ENCODE measurements at places on chromosomes 4 and X.
A peak's percentile ranks its signal among the peaks of the same experiment; 100 is the strongest.

DNA sequence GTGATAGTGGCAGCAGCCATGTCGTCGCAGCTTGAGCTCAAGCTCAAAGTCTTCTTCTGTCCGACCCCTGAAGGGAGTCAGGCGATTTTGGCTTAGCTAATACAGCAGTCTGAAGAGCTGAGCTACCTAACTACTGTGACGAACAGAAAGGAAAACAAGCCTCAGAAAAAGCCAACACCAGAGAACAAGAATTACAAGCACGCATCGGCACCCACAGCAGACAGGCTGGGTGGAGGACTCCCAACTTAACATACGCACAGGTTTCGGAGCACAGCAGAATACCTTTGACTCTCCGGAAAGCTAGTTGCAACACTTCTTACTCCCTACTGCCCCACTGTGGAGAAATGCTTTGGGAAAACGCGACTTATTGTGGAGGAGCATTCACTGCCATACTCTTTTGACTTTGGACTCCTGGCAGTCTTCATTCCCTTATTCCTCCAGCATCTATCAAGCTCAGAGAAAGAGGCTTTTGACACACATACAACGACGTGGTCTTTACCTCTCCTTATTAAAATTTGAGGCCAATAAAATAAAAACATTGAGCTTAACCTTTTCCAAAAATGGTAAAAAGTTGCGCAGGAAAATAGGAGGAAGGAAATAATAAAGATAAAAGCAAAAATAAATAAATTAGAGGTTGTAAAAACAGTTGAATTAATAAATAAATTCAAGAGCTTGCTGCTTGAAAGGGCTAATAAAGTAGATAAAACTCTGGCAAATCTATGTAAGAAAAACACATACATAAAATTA is 41.3 kb upstream of the GPC3 start:
- DNase-seq: peak; percentile 6

DNA sequence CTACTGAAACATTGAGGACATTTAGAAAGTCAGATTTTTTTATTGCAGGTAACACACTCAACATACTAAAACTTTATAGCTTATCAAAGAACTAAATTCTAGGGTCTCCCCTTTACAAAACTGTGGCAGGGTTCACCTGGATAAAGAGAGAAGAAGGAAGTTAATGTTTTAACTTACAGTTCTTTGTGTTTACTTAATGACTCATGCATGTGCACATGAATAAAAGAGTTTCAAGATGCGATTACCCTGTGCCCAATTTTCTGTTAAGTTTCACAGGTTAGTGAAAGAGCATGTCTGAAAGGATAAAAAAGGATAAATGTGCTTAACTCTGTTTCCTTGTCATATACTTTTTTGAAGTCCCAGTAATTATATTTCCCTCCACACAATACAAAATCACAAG is 16.8 kb downstream of the DCAF8L1 start:
- no peak for DNase-seq

DNA sequence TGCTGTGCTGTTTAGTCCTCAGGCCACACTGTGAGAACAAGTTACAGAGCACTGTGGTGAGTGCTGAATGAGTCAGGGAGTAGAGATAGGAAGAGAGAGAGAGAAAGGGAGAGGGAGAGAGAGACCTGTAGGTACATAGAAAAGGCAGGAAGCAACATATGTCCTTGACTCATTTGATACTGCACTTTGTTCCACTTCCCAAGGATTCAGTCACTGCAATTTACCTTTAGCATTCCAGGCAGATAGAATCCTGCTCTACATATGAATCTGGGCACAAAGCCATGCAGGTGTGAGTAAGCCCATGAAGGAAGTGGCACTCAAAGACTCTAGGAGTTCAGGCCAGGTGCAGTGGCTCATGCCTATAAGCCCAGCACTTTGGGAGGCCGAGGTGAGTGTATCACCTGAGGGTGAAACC is 1.0 kb upstream of the DAPP1 start:
- DNase-seq: no peak

DNA sequence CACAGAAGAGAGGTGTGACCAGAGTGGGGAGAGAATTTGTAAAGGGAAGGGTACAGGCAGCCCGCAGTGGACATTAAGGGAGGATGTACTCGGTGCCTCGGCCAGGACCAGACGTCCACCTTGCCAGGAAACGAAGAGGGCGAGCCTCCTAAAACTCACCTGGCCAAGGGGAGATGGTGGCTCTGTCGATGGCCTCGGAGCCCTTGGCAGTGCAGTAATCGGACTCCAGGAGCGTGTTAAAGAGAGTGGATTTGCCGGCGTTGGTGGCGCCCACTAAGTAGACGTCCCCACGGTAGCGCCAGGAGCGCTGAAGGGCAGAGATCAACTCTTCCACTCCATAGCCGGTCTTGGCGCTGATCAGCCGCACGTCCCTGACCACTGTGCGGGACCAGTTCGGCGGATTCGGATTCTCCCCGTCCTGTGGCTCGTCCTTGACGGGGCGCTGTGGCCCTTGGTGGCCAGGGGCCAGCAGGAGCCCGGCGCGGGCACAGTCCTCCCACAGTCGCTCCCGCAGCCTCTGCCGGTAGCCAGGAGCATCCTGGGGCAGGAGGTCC is 1.0 kb downstream of the NOA1 start:
- DNase-seq: no peak

DNA sequence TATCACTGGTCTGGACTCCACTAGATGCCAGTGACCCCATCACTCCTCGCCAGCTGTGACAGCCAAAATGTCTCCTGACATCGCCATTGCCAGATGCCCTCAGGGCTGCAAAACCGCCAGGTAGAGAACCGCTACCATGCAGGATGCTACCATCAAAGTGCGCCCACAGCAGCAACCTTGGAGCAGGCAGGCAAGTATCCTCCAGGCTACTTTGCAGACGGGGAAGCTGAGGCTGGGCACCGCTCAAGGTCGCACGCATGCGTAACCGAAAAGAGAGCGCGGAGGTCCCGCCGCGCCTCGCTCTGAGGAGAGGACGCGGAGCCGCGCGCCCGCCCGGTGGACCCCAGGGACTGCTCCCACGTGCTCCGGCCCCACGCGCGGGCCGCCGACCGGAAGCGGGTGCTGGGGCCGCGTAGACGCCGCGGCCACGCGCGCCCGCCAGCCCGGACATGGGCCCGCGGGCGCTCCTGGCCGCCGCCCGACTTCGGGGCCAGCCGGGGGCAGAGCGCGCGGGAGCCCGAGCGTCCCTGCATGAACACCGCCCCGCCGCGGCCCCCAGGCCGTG is at the start of gene STS:
Gene STS (plus strand): TSS at position 300 of the 565 bp plus-strand sequence. CDS start 105,488 bp downstream, outside the sequence.
- DNase-seq: no peak

DNA sequence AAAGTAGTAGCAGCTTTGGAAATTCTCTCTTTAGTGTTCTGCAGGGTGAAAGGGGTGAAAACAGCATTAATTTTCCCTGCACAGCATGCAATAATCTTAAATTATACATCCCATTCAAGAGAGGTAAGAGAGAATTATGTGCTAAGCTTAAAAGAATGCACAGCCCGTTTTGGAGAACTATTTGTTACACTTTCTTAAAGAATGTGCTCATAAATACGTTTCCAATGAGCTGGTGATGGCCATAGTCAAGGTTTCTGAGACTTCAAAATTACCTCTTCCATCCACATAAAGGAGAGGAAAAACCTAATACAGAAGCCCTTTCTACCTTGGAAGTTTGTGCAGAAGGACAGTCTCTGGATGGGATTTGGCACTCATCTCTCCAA is 766.7 kb upstream of the TENM3 start:
- DNase-seq: no peak

DNA sequence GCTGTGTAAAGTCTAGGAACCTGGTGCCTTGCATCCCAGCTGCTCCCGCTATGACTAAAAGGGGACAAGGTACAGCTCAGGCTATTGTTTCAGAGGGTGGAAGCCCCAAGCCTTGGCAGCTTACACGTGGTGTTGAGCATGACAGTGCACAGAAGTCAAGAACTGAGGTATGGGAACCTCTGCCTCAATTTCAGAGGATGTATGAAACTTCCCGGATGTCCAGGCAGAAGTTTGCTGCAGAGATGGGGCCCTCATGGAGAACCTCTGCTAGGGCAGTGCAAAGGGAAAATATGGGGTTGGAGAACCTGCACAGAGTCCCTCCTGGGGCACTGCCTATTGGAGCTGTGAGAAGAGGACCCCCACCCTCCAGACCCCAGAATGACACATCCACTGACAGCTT is 76.6 kb downstream of the DDX60 start:
- DNase-seq: no peak

DNA sequence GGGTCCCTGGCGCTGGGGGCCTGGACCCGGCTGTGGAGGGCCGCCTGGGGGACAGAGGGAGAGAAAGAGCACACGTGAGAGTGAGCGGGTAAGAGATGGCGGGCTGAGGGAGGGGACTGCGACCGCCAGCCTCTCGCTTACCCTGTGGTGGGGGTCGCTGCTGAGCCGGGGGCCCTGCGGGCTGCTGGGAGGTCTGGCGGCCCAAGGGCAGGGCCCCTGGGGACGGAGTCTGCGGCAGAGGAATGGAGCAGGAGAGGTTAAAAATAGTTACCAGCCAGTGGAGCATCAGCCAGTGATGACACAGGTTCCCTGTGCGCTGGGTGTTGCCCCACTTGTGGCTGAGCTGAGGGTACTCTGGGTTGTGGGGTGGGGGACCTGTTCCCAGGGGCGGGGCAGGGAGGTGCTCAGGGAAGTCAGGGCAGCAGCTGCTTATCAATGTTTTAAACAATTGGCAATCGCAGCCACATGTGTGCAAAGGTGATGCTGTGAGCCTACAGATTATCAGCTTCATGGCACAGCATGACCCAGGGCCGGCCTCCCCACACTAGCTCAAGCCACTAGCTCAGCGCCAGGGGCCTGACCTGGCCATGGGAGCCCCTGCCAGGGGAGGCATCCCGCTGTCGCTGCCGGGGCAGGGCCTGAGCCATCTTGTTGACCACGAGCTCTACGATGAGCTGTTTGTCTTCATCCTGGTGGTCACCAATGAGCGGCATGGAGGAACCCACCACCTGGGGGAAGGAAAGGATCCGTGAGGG is 7.5 kb upstream of the TIMP1 start:
- DNase-seq: peak; percentile 16

GRCh38 chrX:71492231-71493065 is 40.5 kb upstream of the OGT start:
- DNase-seq: peak; percentile 54

GRCh38 chr4:145799223-145799622 is 119.3 kb downstream of the C4orf51 start:
- no peak for DNase-seq

DNA sequence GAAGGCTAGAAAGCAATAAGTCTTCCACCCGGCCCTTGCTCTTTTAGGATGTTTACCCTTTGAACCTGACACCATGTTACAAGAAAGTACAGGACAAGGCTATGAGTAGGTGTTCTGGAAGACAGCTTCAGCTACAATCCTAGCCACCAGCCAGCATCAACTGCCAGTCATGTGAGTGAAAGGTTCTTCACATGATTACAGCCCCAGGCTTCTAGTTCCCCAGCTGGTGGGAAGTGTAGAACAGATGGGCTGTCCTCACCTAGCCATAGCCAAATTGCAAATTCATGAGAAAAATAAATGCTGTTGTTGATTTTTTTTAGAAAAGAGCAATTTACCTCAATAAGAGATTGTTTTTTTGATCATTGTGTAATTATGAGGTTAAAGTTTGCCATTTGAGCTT is 60.8 kb downstream of the GRXCR1 start:
- no peak for DNase-seq

GRCh38 chr4:174278467-174278866 is 5.0 kb downstream of the FBXO8 start:
- DNase-seq: no peak

DNA sequence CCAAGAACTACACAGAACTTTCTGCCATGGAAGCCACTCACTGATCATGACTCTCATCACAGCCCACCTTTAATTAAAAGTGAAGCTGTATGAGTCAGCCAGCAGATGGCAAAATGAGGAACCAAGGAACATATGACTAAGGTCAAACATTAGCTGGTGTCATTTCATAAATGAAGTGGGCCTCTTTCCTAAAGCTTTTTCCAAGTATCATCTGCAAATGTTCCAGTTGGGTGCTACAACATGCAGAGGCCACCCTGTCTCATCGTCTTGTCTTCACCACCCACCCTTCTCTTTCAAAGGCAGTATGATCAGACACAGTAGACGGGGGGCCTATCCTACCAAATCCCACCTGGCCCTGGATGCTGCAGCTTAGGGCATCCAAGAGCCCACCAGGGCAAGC is 9.2 kb upstream of the EOLA1 start:
- DNase-seq: peak; percentile 14

DNA sequence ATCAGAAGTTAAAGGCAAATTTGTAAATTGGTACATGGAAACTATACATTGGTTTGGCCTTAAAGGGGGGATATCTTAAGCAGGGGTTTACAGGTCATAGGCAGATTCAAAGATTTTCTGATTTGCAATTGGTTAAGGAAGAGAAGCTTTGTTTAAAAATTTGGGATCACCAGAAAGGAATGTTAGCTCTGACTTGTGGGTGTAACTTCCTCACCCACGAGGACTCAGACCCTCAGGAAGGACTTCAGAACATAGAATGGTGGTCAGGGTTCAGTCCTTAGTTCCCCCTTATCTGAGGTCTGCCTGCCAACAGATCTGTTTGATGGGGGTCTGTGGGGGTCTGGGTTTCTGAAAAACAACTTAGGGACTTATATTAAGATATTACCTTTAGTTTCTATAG is 427.4 kb upstream of the DIPK2B start:
- DNase-seq: no peak

DNA sequence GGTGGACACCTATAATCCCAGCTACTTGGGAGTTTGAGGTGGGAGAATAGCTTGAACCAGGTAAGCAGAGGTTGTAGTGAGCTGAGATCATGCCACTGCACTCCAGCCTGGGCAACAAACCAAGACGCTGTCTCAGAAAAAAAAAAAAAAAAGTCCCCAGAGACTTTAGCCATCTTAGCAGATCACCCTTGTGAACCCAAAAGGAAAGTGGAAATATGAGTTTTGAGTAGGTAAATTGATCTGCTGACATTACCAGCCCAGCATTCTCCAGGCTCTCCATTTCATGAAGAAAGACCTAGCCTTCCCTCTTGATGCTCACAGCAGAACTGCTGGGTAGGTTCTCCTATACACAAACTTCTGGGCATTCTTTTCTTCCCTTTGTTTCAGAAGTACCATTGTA is 24.5 kb upstream of the HNRNPD start:
- no peak for DNase-seq

DNA sequence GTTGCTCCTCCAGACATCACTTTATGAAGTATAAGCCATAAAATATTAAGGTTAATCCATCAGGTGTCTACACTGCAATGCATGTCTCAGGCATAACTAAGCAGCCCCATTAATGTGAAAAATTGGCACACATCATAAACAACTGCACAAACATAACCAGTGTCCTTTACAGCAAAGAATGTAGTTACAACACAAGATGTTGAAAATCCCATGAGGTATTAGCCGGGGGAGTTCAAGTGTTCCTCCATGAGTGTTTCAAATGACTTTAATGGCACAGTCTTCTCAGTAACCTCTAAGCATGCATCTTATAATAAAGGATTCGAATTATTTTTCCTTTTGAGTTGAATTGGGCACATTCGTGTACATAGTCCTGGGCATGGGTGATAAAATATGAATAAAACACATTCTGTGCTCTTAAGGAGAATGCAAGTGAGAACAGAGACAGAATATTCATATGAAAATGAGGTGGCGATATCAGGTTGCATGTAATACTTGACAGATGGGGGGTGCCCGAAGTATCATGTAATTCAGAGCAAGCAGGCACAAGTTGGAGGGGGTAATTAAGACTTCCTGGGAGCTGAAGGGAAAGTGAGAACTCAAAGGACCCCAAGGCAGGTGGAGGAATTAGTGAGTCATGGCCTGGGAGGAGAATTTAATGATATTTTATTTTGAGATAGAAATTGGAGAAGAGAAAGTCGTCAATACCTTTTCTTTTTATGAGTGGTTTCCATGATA is 18.2 kb upstream of the VCX2 start:
- DNase-seq: no peak

Data from GM20000 (cell line).